Nucleus accumbens (tissue), 56 donors: ENCODE measurements at places on chromosomes 13 and 19.

- no peak for DNase-seq
Measured at GRCh38 chr19:3319643-3320353, 46.6 kb upstream of the NFIC start.

DNA sequence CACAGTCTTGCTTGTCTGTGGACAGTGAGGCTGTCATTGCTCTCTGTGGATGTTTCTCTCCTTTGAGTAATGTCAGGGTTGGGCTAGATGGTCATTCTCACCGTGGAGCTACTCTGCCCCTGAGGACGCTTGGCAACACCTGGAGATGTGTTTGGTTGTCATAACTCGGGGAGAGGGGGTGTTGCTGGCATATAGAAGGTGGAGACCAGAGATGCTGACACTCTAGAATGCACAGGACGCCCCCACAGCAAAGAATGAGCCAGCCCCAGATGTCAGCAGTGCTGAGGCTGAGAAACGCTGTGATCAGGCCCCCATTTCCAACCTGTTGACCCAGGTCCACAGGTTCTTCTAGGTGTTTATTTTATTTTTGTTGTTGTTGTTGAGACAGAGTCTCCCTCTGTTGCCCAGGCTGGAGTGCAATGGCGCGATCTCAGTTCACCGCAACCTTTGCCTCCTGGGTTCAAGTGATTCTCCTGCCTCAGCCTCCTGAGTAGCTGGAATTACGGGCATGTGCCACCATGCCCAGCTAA, 4.6 kb downstream of the CCDC124 start:
- no peak for DNase-seq

- DNase-seq, result no peak
Measured at GRCh38 chr19:29089315-29089870, 123.6 kb downstream of the UQCRFS1 start.

DNA sequence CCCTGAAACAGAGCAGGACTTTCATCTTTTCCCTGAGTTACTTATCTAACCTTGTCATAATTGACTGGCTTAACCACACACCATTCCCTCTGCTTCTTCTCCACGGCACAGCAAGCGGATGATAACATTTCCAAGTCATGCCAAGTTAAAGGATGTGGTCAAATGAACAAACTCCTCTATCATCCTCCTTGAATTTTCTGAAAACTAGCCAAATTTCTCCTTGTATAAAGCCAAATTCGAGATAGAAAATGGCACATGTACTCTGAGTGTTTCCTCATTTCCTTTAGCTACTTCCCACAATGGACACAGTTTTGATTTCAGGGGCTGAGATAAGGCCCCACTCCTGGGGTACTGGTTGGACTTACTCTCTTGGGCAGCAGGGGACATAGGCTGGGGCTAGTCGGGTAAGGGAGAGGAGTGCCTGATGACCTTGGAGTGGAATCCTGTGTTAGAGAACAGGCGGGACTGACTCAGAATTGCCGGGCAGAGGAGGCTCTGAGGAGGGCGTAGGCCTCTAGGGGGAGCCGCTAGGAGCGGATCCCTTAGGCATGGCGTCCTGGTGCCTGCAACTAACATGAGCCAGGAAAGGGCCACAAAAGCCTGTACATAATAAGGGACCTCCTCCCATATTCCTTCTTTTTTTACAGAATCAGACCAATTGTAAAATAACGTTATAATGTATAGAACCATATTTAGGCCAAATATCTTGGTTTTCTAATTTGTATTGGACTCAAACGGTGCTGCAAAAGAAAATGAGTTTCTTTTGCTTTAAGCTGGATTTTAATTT, 20.3 kb upstream of the TMTC4 start:
- no peak for DNase-seq

GRCh38 chr13:81551036-81551435, 1210.1 kb upstream of the SPRY2 start:
- no peak for DNase-seq

- DNase-seq, result no peak
Measured at GRCh38 chr19:897442-898039, 4.3 kb downstream of the RNU6-9 start.

DNA sequence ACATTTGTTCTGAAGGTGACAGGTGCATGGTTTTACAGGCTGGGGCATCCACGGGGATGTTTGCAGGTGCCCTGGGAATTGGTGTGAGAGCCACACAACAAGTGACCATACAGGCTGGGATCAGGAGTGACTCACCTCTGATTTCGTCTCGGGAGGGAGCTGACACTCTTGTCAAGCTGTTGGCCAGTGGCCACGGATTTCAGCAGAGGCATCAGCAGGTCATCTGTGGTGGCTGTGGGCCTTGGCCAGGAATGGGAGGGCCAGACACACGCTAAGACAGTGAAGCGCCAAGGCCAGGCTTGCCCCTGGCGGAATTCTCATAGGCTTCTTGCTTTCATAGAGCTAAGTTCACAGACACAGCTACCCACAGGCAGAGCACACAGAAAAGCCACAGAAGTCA, 108.6 kb downstream of the HSPH1 start:
- no peak for DNase-seq

DNA sequence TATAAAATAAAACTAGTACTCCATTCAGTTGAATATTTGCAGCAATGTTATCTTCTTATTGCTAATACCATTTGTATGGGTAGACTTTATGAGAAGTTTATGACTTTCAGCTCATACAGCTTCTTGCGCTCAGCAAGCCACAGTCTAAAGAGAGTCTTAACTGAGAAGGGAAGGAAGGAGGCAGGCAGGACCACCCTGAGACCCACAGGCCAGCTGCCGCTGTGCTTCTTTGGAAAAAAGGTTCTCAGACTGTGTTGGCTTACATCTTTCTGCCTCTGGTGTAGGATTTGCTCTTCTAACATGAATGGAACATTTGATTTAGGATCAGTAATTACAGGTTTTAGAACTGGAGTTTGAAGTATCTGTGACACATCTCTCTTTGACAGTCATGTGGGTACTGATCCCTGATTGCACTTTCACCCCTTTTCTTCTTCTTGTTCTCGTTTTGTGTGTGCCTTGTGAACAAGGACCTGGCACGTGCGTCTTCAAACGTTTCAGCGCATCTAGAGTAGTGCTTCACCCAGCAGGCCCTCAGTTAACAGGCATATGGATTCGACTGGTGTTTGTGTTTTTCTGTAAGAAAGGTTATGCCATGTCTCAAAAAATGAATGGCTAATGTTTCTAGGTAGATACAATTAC, 7.1 kb upstream of the GPR18 start:
- DNase-seq, result no peak

GRCh38 chr13:31997641-31998040, 33.9 kb upstream of the FRY start:
- DNase-seq, result no peak

DNA sequence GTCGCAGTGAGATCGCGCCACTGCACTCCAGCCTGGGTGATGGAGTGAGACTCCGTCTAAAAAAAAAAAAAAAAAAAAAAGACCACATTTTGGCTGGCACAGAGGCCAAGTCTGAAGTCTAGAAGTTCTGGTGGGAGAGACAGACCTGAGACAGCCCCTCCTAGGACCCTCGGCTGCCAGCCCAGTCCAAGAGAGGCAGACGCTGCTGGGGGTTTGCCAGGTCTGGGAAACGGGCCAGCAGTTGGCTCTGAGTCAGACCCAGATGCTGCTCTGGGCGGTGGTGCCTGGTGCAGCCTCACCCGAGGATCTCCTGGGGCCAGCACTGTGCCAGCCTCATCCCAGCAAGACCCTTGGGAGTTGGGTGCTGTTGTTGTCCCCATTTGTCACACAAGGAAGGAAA, 5.8 kb downstream of the FCHO1 start:
- DNase-seq, result peak; percentile 72

DNA sequence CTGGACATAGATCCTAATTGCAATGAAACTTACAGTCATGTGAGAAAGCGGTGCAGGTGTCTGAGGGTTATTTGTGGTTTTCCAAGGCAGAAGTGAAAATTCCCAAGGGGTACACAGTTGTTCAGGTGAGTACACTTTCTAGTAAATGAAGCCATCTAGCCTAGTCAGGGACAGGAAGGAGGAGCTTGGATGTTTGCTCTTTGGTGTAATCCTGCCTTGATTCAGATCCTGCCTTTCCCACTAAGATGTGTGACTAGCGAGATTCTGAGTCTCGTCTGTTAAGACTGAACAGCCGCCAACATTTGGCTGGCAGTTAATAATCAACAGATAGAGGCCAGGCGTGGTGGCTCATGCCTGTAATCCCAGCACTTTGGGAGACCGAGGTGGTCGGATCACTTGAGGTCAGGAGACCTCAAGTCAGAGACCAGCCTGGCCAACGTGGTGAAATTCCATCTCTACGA, 2.5 kb downstream of the RPS9 start:
- no peak for DNase-seq

- no peak for DNase-seq
Measured at GRCh38 chr19:1609103-1609396, 3.8 kb upstream of the UQCR11 start.

DNA sequence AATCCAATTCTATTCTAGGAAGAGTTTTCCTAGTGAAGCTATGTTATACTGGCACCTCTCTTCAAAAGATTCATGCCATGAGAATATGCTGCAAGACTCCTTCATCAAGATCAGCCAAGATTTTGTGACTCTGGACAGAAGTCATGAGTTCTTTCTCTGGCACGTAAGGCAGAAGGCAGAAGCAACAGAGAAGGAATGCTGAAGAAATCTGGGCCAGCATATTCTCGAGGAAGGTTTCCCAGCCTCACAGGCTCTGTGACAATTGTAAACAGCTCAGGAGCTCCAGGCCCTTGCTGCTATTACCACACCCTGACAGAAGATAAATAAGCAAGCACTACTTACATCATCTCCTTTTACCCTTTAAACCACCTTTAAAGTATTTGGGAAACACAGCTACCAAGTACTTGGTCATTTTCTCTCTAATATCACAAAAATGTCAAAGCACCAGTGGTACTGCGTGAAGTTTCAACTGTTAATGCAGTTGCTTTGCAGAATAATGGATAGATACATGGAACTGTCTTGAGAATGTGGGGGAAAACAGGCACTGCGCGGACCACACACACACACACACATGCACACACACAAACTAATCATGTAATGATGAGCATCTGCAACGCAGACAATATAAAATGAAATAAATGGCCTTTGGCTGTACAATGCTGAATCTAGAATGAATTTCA, 55.4 kb downstream of the INTS6 start:
- DNase-seq, result no peak

DNA sequence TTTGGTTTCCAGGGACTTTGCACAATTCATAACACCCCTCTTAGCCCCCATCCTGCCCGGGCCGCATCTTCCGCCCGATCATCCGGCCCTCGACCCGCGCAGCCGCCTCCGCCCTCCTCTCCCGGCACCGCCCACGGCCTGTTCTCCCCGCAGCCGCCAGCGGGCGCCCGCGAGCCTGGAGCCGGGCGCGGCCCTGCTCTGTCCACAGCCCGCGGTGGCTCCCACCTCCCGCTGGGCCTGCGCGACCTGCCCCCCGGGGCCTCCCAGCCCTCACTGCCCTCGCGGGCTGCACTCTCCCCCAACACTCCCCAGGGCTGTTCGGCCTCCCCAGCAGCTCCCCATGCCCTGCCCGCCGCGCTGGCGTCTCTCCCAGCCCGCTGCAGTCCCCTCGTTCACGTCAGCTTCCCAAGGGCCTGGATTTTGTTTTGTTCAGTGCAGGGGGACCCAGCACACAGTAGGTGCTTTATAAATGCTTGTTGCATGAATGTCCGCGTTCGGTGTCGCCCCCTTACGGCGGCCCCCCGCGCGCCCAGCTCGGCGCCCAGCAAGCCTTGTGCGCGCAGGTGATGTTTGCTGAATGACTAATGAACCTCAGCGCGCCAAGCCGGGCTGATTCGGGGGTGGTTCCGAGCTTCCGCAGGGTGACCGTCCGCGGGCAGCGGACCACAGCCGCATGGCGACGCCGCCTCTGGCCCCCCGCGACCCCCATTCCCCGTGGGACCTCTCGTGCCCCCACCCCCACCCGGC, 4.6 kb upstream of the APC2 start:
- peak; percentile 57 for DNase-seq

GRCh38 chr19:33280351-33280921, 21.9 kb downstream of the CEBPA start:
- no peak for DNase-seq

DNA sequence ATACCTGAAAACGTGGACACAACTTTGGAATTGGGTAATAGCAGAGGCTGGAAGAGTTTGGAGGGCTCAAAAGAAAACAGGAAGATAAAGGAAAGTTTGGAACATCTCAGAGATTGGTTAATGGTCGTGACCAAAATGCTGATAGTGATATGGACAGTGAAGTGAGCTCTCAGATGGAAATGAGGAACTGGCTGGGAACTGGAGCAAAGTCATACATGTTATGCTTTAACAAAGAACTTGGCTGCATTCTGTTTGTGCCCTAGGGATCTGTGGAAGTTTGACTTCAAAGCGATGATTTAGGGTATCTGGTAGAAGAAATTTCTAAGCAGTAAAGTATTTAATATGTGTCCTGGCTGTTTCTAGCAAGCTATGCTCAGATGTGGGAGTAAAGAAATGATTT, 136.2 kb downstream of the DNAJC3 start:
- DNase-seq, result no peak

- DNase-seq, result no peak
Measured at GRCh38 chr13:71056581-71056980, 810.4 kb downstream of the DACH1 start.

GRCh38 chr13:107373551-107373950, 805.6 kb upstream of the ARGLU1 start:
- DNase-seq, result no peak

GRCh38 chr13:97497400-97497799, 63.4 kb downstream of the RAP2A start:
- DNase-seq, result no peak

DNA sequence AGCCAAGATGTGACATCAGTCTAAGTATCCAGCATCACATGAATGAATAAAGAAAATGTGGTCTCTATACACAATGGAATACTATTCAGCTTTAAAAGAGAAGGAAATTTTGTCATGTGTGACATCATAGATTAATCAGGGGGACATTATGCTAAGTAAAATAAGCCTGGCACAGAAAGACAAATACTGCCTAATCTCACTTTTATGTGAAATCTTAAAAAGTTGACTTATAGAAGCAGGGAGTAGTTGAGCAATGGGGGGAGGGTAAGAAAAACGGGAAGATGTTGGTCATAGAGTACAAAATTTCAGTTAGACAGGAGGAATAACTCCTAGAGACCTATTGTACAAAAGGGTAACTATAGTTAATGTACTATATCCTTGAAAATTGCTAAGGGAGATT, 10.4 kb upstream of the LCP1 start:
- DNase-seq, result no peak
